ENCODE measurements at places on chromosomes 7 and 10.

DNA sequence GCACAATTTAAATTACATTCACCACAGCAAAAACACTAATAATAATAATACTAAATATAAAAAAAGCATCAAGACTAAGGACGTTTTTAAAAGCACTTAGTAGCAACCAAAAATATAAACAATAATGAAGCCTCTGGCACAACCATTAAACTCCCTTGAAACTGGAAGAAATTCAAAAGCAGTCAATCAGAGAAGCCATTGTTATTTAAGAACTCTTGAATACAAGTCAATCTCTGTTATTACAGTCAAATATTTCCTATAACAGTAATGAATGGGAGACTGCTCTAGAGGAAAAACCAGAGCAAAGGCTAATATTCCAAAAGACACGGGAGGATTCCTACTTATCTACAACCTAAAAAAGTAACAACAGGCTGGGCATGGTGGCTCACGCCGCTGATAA is 164.2 kb downstream of the KMT2E start:
- DNase-seq, result no peak

GRCh38 chr10:99523251-99523773 is 9.4 kb upstream of the NKX2-3 start:
- no peak for DNase-seq

GRCh38 chr7:101628522-101628921 is 574 bp downstream of the MYL10 start:
- DNase-seq, result no peak

GRCh38 chr7:12107841-12108254 is 103.2 kb upstream of the TMEM106B start:
- DNase-seq, result no peak

DNA sequence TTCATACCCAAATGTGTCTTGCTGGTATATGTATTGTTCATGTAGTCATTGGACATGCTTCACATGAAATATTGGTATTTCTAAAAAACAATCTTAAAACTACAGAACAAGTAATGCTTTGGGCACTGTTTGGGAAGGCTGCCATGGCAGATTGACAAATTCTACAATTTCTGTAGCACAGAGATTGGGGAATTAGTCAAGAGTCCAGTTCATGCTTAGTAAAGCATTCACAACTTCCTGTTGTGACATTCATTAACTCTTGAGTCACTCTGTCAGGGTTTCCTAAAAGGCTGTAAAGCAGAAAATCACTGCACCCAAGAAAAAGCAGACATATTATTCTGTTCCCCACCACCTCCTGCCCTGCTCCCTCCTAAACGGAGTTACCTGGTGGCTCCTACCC is 398.9 kb downstream of the PHTF2 start:
- DNase-seq, result no peak

GRCh38 chr10:25869609-25870008 is 64.4 kb upstream of the MYO3A start:
- no peak for DNase-seq

GRCh38 chr10:3401491-3401938 is 228.9 kb upstream of the PITRM1 start:
- no peak for DNase-seq

- no peak for DNase-seq
Measured at GRCh38 chr7:80463272-80463920, 48.5 kb downstream of the GNAT3 start.

GRCh38 chr7:44634187-44634838 is 27.9 kb downstream of the OGDH start:
- no peak for DNase-seq

- DNase-seq, result peak; percentile 36
Measured at GRCh38 chr10:110802090-110802489, 69.6 kb upstream of the PDCD4 start.

- no peak for DNase-seq
Measured at GRCh38 chr7:101232141-101232850, 5.3 kb downstream of the CLDN15 start.

- DNase-seq, result no peak
Measured at GRCh38 chr7:33422141-33422540, 292.8 kb downstream of the BBS9 start.

DNA sequence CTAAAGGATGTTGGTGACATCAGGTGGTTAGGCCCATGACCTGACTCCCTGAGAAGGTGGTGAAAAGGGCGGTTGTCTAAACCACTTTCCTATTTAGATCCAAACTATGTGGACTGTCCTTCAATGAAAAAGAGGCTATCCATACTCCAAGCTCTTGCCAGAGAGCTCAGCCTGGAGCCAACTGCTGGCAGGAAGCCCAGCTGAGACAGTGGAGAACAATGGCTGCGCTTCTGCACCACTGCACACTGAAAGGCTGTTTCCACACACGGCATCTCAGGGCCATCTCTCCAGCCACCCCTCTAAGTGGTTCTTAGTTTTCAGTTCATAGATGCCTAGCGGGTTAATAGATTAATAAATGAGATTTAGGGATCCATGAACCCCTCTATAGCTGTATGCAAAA is 488.8 kb upstream of the ZMIZ1 start:
- DNase-seq, result peak; percentile 83

DNA sequence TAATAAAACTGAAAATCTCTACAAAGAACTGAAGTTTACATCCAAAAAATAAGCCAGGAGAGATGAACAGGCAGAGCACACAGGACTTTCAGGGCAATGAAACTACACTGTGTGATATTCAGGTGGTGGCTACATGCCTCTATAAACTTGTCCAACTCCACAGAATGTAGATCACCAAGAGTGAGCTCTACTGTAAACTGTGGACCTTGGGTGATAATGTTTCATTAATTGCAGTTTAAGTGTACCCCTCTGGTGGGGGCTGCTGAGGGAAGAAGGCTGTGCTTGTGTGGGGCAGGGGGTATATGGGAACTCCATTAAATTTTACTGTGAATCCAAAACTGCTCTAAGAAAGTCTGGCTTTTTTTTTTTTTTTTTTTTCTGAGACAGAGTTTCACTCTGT is 22.7 kb downstream of the YWHAG start:
- no peak for DNase-seq

DNA sequence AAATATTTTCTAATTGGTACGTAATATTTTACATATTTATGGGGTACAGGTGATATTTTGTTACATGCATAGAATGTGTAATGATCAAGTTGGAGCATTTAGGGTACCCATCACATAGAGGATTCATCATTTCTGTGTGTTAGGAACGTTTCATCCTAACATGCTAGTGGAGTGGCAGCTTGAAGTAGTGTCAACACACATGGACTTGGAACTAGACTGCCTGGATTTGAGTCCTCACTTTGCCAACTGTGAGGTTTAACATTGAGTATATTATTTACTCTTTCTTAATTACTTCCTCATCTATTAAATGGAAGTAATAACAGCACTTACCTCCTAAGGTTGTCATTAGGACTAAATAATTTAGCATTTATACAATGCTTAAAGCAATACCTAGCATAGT is 241.9 kb downstream of the PLXDC2 start:
- DNase-seq, result no peak

- no peak for DNase-seq
Measured at GRCh38 chr10:12533151-12533550, 183.8 kb downstream of the CAMK1D start.

- DNase-seq, result no peak
Measured at GRCh38 chr10:94023906-94024305, 30.2 kb downstream of the PLCE1 start.

DNA sequence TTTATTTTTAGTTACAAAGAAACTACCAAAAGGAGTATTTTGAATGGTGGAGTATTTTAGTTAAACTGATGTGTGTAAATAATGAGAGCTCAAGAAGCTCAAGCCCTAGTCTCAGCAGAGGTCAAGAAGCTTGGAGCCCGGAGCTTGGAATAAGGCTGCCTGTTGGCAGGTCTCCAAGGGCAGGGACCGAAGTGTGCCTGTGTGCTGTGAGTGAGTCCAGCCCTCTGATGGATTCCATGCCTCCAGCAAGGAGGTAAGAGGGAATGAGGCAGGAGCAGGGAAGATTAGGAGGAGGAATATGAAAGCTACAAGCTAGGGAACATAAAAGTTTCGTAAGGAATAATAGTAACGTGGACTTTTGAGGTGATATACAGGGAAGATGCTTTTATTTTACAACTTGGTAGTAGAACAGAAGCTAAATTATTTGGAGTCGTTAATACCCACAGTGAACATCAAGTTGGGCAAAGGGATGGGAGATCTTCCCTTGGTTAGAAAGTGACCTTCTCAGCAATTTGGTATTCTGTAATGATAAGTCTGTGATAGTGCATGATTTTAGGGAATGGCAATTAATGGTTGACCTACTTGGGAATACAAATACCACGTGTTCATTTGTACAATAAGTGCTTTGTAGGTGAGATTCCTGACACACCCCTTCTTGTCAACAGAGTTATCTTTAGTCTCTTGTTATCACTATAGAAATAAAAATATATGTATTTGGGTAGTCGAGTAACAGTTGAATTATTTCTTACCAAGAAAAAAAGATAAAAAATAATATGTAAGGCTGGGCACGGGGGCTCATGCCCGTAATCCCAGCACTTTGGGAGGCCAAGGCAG is 4.6 kb downstream of the SEC23IP start:
- no peak for DNase-seq

- no peak for DNase-seq
Measured at GRCh38 chr10:104711302-104711721, 70.2 kb downstream of the SORCS3 start.

DNA sequence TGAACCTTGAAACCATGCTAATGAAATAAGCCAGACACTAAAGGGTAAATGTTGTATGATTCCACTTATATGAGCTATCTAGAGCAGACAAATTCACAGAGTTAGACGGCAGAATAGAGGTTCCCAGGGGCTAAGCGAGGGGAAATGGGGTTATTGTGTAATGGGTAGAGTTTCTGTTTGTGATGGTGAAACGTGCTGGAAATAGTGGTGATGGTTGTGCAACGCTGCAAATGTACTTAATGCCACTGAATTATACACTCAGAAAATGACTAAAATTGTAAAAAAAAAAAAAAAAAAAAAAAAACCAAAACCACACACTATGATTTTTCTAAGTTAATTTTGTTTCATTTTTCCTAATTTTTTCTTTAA is 30.0 kb downstream of the SFXN4 start:
- no peak for DNase-seq

DNA sequence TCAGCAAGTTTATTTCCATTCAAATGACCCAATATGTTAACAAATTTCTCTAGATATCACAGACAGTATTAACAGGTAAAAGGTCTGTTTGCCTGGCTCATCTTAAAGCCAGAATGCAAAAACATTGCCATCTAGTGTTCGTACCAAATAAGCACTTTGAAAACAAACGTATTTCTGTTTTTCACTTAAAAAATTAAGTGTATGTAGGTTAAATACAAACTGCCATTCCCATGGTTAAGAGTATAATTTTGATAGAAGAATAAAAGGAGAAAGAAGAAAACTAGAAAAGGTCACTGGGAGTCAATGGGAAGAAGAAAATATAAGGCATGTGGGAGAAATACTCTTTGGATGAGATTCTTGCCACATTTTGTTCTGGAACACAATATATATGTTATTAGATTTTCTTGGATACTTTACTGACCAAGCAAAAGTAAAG is 51.0 kb downstream of the ORC5 start:
- DNase-seq, result peak; percentile 15

DNA sequence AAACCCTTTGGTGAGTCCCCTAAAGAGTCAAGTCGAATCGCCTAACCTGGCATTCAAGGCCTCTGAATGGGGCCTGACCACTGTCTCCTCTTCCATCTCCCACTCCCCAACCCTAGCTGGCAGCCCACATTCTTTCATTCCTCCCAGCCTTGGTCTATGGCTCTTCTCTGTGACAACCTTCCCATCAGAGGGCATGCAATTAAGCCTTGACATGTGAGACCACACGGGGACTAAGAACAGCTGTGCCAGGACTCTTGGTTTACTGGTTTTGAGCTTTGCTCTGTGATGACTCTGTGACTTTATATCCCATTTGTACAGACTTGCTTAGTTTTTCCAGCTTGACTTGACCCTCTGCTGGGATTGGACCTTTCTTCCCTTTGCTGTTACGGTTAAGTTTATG is 116.6 kb downstream of the BUB3 start:
- no peak for DNase-seq

- DNase-seq, result no peak
Measured at GRCh38 chr7:23266918-23267317, 20.3 kb downstream of the GPNMB start.

- no peak for DNase-seq
Measured at GRCh38 chr10:73967022-73967429, 30.9 kb upstream of the VCL start.

- DNase-seq, result no peak
Measured at GRCh38 chr7:130904792-130905191, 170.8 kb upstream of the KLF14 start.
